NCI-H1092 (cell line): ENCODE measurements at places on chromosomes 1 and 21.

GRCh38 chr1:87089823-87090222, 175.4 kb downstream of the HS2ST1 start:
- no peak for DNase-seq

DNA sequence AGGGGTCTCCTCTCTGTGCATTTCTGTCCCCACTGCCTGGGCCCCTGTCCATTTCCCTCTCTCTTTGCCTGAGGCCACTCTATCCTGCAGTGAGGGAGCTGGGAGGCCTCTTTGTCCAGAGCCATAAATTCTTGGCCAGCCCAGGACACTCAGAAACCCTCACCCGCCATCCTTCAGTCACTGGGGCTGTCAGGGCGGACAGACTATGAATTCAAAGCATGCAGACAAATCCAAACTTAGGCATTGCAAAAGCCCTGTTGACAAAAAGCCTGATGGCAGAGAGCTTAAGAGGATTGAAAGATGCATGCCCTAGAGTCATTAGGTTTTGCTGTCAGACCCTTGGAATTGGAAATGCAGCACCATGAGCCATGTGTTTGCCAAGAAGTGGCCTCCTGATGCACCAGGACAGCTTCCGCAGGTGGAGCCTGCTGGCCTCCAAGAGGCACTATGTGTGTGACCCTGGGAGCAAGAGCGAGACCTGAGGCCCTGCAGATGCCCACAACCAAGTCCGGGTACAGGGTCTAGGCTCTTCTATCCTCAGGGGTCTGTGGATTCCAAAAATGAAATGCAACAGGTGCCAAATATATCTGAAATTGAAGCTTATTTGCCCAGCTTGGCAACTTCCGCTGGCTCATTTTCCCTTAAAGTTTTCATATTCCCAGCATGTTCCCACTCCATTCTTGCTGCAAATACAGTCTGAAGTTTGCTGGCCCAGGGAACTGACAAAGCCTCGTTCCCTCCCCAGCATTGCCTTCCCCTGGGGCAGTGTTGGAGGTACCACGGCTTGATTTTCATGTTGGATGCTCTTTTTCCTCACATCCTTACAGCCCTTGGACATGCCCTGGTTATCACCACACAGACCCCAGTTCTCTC, 177.9 kb downstream of the PGBD5 start:
- no peak for DNase-seq

DNA sequence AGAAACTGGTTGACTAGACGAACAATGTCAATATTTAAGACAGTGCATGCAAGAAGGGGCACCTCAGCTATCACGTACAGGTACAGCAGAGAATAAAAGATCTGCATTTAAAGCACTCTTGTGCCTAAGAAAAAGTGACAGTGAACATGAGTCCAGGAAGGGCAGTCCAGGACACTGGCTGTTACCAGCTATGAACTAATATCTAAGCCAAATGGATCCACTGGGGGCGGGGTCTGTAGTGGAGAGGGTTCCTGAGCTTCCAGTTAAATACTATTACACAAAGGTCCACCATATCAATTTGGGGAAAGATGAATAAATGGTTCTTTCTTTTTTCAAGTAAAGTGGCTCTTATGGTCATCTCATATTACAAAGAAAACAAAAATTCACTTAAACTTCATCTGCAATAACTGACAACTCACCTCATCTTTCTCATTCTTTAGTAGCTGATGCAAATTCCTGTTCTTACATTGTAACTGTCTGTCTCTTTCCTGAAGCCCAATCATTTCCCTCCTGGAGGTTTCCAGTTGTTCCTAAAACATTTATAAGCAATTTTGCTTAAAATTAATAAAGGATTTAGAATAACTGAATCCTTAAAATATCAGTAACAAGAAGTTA, 24.5 kb downstream of the SSX2IP start:
- DNase-seq, result peak; percentile 2

- DNase-seq, result peak; percentile 84
Measured at GRCh38 chr1:201656311-201657032, 117.5 kb downstream of the NAV1 start.

DNA sequence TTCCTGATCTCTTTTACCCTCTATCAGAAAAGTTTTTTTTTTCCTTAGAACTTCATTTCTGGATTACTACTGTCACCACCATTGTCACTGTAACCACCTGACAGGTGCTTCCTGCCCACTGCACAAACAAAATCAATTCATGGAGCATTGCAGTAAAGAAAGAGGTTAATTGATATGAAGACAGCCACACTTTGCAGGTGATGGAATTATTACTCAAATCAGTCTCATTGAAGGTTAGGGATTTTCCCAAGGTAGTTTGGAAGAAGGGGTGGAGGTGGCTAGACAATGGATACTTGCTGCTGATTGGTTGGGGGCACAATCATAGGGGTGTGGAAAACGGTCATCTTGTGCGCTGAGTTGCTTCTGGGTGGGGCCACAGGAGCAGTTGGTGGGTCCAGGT, 230.8 kb upstream of the CACYBP start:
- DNase-seq, result no peak

- no peak for DNase-seq
Measured at GRCh38 chr1:28986306-28986910, 72.0 kb downstream of the EPB41 start.

- no peak for DNase-seq
Measured at GRCh38 chr1:150065184-150065871, 2.2 kb upstream of the VPS45 start.

DNA sequence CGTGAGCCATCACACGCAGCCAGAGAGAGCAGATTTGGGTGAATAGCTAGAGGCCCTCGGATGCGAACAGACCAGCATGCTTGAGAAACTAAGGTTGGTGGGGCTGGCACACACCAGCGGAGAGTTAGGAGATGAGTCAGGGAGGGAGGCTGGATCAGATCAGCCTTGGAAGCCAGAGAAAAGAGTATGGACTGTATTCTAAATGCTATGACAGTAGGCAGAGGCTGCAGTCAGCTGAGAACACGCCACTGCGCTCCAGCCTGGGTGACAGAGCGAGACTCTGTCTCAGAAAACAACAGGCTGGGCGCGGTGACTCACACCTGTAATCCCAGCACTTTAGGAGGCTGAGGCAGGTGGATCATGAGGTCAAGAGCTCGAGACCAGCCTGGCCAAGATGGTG, 4.0 kb upstream of the PLEKHM2 start:
- DNase-seq, result no peak
